ENCODE measurements at places on chromosomes 11 and 22.

- DNase-seq: no peak
Observed at GRCh38 chr11:117584056-117584830, 212.8 kb downstream of the DSCAML1 start.

GRCh38 chr11:43784301-43784700 lies 96.3 kb upstream of the ALKBH3 start:
- no peak for DNase-seq

DNA sequence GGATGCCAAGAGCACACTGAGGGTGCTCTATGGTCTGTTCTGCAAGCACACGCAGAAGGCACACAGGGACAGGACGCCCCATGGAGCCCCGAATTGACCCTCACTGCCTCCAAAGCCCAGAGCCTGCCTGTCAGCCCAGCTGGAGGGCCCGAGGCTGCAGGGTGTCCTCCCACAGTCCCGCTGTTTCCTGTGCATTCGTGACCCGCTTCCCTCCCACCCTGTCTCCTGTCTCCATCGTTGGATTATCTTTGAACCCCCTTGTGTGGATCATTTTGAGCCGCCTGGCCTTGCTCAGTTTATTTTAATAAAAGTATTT lies 25.6 kb downstream of the PARVG start:
- DNase-seq: no peak

GRCh38 chr11:1516273-1517067 lies 29.9 kb upstream of the MOB2 start:
- no peak for DNase-seq

GRCh38 chr22:47059701-47060161 lies 297.3 kb downstream of the TBC1D22A start:
- no peak for DNase-seq

DNA sequence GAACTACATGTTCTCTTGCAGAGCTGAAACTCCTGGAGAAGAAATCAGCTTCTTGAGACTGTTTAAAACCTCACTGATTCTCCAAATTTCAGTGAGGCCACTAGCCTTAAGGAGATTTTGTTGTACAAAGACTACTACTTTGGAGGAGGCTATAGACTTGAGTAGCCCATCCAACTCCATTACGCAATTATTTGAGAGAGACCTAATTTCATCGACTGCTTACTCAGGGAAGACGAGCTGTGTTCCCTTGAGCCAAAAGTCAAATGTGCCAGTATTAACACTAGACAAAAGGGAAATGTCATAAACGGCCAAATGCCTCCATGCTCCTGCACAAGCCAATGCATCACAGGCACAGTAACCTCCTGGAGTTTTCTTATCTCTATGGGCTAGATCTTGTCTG lies 182.8 kb upstream of the SESN3 start:
- DNase-seq: no peak

- DNase-seq: no peak
Observed at GRCh38 chr22:49765951-49766350, 61.7 kb downstream of the BRD1 start.

GRCh38 chr11:112844517-112844916 lies 116.7 kb upstream of the NCAM1 start:
- no peak for DNase-seq

GRCh38 chr11:83156996-83157593 lies at the start of gene PCF11:
Gene PCF11 (plus strand): TSS chr11:83157131. CDS start chr11:83157440, 309 bp downstream.
- no peak for DNase-seq

- peak; percentile 37 for DNase-seq
Observed at GRCh38 chr11:130131961-130132850, 27.4 kb upstream of the ST14 start.

DNA sequence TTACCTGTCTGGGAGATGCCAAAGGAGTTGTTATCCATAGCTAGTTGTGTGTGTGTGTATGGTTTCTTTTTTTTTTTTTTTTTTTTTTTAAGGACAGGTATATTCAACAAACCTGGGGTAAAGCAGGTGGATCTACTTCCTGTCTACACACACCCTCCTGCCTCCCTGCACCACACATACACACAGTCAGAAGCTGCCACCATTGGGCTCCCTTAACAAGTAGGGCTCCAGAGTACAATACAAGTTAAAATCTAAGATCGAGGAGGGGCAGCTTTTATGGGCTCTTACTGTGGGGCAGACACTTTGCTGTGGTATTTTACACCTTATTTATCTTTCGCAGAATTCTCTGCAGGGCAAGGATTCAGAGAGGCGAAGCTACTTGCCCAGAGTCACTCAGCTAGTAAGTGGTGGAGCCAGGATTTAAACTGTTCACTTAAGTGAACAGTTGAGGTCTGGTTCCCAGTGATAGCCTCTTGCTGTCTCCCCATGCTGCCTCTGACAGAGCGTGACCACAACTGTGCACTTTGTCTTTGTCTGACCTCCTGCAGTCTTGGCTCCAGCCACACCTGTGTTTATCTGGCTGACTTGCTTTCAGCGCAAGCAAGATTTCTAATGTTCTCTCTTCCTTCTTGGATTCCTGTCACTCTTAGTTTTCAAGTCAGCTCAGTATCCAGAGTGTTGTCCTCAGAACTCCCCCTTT lies 135.0 kb downstream of the CSNK2A3 start:
- peak; percentile 1 for DNase-seq

GRCh38 chr11:69064394-69064957 lies 15.7 kb downstream of the TPCN2 start:
- no peak for DNase-seq

DNA sequence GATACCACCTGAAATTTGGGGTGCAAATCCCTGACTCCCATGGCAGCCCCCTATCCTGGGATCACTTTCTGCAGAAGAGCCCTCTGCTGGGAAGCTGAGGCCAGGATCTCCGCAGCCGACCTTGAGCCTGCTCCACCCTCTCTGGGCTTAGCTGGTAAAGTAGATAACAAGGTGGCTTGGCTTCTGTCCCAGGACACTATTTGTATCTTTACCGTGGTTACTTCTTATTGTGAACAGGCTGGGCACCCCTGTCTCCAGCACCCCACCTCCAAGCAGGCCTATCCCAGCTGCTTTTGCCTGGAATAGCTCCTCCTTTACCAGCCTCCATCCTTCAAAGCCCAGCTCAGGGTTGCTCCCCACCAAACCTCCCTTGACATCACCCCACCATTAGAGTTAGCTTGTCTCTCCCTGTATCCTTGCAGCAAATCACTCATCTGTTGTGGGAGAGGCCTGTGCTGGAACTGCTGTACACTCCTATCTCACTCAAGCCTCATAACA lies 35.2 kb upstream of the P2RY2 start:
- no peak for DNase-seq

DNA sequence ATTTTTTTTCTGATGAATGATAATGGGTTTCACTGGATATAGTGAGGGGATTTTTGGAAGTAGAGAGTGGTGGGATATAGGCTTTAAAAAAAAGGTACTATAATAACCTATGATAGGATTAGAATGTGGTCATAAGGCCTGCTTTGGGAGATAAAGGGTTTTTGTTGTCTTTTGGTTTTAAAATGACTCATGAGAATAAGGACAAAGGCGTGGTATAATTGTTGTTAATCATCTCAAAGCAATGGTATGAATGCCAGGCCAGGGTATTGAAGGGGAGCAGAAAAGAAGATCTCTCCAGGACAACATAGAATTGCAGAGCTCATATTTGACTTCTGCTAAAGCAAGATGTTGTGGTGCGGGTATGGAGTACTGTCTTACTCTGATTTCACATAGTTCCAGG lies 579.4 kb downstream of the JRKL start:
- no peak for DNase-seq

- DNase-seq: no peak
Observed at GRCh38 chr11:62393061-62393611, 25.7 kb upstream of the SCGB1A1 start.

DNA sequence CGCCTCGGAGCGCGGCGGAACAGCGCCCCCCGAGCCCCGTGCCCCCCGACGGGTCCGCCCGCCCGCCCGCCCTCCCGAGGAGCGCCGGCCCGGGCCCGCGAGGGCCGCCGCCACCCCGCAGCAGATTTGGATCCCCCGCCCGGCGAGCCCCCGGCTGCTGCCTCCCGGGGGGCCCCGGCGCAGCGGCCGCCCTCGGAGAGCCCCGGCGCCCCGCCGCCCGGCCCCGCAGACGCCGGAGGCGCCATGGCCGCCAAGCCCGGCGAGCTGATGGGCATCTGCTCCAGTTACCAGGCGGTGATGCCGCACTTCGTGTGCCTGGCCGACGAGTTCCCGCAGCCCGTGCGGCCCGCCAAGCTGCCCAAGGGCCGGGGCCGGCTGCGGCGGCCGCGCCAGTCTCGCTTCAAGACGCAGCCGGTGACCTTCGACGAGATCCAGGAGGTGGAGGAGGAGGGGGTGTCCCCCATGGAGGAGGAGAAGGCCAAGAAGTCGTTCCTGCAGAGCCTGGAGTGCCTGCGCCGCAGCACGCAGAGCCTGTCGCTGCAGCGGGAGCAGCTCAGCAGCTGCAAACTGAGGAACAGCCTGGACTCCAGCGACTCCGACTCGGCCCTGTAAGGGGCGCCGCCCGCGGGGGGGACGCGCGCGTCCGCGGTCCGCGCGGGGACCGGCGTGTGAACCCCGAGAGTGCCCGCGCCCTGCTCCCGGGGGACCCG lies 380 bp downstream of the C11orf96 start:
- no peak for DNase-seq

DNA sequence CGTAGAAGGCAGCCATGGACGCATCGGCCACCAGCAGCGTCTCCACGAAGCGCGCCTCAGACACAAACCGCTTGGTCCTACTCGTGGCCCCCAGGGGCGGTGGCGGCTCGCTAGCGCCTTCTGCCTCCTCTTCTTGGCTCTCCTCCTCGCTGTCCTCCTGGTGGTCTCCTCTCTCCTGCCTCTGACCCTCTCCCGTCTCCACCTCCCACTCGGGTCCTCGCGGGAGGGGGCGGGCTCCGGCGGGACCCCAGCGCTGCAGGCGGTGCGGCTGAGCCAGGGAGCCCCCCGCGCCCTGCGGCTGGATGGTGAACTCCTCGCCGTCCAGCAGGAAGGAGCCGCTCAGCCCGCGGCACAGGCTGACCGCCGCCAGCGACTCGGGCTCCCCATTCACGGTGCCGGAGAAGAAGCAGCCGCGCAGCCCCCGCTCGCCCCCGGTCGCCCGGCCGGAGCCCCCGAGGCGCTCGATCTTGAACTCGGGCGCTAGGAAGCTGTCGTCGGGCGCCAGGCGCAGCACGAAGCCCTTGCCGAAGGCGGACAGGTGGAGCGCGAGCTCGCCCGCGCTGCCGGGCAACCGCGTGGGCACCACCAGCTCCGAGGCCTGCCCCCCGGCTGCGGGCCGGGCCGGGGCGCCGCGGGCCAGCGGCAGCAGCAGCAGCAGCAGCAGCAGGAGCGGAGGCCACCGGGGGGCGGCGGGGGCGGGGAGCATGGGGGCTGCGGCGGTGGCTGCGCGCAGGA lies 661 bp downstream of the ADAMTS8 start:
- no peak for DNase-seq

GRCh38 chr11:96275801-96276594 lies 67.0 kb downstream of the MAML2 start:
- DNase-seq: no peak

DNA sequence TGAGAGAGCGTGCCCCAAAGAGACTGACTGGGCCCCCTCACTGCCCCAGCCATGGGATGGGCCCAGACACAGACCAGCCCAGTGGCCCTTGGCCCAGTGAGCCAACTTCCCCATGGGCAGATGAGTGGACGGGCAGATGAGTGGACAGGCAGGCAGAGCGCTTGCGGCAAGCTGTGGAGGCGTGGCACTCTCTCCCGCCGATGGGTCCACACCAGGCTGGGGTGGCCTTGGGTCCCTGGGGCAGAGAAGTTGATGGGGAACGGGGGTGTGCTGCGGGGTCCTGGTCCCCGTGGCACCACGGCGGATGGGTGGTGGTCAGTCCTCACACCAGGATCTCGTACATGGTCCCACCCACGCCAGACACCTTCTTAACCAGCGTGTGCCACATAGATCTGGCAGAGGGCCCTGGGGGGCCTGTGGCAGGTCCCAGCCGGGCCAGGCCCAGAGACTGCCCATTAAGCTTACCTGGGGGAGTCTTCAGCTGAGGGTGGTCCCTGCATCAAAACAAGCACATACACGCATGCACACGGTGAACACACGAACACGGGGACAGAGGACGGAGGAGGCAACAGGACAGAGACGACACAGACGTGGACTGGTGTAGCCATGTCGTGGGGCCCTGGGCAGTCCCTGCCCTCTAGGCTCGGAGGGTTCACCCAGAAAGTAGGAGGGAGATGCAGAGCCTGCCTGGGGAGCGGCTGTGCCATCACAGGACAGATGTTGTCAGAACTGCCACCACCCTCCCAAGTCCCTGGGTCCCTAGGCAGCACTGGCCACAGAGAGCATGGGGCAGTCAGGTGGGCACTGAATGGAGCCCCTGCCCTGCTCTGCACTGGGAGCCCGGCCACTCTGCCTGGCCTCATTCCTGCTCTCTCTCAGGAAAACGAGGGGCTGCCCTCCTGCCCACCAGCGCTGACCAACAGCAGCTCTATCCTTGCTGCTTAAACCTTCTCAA lies 182.2 kb downstream of the IGLL1 start:
- no peak for DNase-seq

GRCh38 chr11:65148657-65149056 lies 14.3 kb upstream of the SYVN1 start:
- DNase-seq: no peak

GRCh38 chr22:44672632-44673031 lies 29.4 kb upstream of the PRR5 start:
- no peak for DNase-seq

GRCh38 chr11:65553301-65554001 lies 4.7 kb downstream of the LTBP3 start:
- DNase-seq: peak; percentile 43

- DNase-seq: no peak
Observed at GRCh38 chr22:23686416-23687024, 4.3 kb upstream of the RGL4 start.

GRCh38 chr11:134100171-134100570 lies 31.3 kb downstream of the JAM3 start:
- no peak for DNase-seq

Measured in NCI-H774 (cell line).